ENCODE measurements at places on chromosomes 2 and 18. TPM values are rescaled to one million over a fixed set of nuclear protein-coding genes. Genes with fewer than 3 reads are reported as not detected.

Gene LIMS3
- total RNA-seq = 3.7 TPM

Gene POLR1B
- total RNA-seq = 13.2 TPM

Gene REG3G
- total RNA-seq = not detected

Gene TRIM54
- not detected for total RNA-seq

Gene ZNF521
- 12.3 TPM for total RNA-seq

Gene DAW1
- total RNA-seq = not detected

Gene CYP1B1
- 34.1 TPM for total RNA-seq

Gene OTOS
- total RNA-seq = not detected

Gene SH2D6
- total RNA-seq = not detected

Gene SETBP1
- 87.6 TPM for total RNA-seq

Gene DES
- total RNA-seq = 17,655 TPM

Data from gastroesophageal sphincter (tissue), 4 donors.